ENCODE measurements at places on chromosomes 2 and 18.
A peak's percentile ranks its signal among the peaks of the same experiment; 100 is the strongest.

- peak; percentile 36 for DNase-seq
These were observed 406.1 kb downstream of the LRATD1 start for GRCh38 chr2:15038366-15039364.

GRCh38 chr2:61727746-61728145, 126.1 kb downstream of the FAM161A start:
- no peak for DNase-seq

GRCh38 chr2:124121106-124121505, 96.0 kb downstream of the CNTNAP5 start:
- DNase-seq, result no peak

DNA sequence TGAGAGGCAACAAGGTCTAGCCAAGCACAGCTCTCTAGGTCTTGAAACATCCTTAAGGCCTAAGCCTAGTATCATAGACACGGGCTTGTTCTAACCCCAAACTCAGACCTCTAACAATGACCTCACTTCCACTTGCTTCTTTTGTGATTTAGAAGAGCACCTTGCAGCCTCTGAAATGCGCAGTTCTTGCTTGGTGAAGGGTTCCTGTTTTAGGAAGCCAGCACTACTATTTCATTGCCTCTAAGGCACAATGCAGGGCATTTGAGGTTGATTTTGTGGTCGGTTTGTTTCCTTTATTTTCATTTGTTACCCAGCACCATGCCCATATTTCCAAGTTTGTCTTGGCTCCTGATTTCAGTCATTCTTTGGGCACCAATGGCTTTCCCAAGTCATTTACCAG, 117.0 kb upstream of the CYP1B1 start:
- no peak for DNase-seq

- DNase-seq, result no peak
These were observed 112.7 kb upstream of the RBMS1 start for GRCh38 chr2:160606341-160606740.

GRCh38 chr2:234957834-234958135, 6.0 kb downstream of the SH3BP4 start:
- DNase-seq, result no peak

GRCh38 chr2:190718652-190719526, 70.0 kb downstream of the NAB1 start:
- peak; percentile 82 for DNase-seq

- no peak for DNase-seq
These were observed 97.5 kb upstream of the CD302 start for GRCh38 chr2:159895258-159896065.

GRCh38 chr18:24915547-24915946, 436.4 kb downstream of the ZNF521 start:
- DNase-seq, result no peak

DNA sequence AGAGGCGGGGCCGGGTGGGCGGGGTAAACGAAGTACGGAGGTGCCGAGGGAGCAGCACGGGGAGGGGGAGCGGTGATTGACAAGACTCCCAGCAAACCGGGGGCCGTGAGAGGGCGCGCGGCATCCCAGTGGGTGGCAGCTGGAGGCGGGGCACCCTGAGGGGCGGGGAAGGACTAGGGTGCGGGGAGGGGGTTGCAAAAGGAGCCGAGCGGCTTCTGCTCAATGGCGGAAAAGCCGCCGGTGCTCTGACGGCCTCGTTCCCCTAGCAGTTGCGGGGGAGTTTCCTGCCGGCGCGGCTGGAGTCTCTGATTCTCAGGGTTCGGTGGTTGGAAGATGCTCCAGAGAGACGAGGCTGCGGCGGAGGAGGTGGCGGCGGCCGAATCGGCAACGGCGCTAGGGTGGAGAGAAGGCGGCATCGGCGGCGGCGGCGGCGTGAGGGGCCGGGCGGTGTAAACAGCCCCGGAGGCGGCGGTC, at the start of gene PPM1B:
TSS of gene PPM1B (plus strand) at position 195 of the 474 bp plus-strand sequence. CDS start 32,325 bp downstream, outside the sequence.
- DNase-seq, result peak; percentile 100

DNA sequence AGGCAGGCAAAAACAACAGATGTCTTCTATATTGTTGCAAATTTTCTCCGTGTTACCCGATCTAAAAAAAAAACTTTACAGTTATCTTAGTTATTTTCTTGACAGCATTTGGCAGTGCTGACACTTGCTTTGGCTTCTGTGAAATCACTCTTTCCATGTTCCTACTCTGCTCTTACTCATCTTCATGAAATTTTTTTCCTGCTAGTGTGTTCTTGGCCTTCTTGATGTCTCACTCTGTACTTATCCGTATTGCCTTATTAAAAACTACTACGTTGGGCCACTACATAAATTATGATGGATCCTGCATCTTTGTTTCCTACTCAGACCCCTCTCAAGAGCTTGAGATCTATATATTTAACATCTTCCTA, 134.4 kb downstream of the IKZF2 start:
- no peak for DNase-seq

DNA sequence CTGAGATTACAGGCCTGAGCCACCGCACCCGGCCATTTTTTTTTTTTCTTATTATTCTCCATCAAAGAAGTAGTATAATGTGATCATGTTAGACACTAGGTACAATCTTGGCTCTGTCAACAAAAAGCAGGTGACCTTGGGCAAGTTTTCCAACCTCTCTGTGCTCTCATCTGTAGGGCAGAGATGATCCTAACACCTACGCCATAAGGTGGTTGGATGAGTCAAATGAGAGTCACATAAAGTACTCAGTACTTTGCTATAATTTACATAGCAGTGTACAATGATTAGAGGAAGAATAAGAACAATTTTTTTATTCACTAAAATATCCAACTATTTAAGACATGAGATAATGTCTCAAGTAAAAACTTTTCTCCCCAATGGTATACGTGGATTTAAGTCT, 128.6 kb downstream of the TGIF1 start:
- DNase-seq, result no peak

DNA sequence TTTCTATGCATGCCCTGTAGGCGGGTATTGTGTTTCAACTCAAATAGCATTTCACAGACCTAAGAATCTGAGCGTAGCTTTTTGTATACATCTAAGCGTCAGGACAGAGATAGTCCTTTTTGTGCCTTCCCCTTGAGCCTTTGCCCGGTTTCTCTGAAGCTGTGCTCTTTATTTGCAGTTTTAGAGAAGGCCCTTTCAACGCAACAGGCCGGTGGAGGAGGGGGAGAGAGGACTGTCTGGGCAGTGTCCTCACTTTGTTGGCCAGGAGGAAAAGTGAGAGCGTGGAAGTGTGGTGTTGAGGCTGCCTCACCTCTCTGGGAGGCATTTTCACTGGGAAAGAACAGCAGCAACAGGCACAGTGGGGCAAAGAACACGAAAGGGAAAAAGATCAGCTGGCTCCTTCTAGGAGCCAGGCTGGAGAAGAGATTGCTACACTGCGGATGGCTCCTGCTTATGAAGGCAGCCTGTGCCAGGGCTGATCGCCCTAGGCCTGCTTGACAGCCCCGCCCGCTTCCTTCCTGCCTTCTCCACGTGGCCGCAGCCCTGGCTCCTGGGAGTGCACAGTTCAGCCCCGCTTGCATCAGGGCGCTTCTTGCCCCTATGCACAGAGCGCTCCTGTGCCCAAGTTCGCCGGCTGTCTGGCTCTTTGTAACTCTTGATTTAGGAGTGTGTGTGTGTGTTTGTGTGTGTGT, 195.6 kb upstream of the POU3F3 start:
- peak; percentile 10 for DNase-seq

DNA sequence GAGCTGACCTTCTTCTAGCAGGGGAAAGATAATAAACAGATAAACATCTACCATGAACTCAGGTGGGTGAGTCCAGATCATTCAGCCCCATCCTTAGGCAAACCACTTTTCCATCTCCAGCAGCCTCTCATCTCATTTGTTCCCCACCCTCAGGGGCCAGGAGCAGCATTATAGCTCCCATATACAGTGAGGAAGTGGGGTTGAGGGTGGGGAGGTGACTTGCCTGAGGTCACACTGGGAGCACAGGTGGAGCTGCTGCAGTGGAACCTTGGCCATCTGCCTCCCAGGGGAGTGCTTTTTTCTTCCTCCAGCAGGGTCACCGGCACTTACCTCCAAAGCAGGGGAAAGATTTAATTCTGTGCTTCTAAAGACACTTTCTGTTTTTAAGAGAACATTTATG, 212.5 kb upstream of the SMAD2 start:
- DNase-seq, result no peak

- DNase-seq, result no peak
These were observed 17.9 kb downstream of the EML4 start for GRCh38 chr2:42186945-42187632.

GRCh38 chr2:67311536-67311935, 85.6 kb upstream of the ETAA1 start:
- peak; percentile 28 for DNase-seq

DNA sequence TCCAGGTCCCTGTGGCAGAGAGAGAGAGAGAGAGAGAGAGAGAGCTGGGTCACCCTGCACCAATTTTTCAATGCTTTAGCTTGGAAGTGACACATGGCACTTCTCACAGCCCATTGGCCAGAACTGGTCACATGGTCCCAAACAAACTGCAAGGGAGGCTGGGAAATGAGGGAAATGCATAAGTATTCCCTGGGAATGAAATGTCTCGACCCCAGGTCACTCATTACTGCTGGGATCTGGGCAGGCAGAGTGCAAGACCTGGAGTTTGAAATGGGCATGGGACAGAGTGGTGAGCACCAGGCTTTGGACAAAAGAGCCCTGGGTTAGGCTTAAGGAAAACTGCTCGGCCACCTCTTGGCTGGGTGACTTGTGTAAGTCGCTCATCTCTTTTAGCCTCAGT, 37.0 kb downstream of the SMAD7 start:
- no peak for DNase-seq

- no peak for DNase-seq
These were observed 7.8 kb upstream of the CNDP1 start for GRCh38 chr18:74526488-74526887.

DNA sequence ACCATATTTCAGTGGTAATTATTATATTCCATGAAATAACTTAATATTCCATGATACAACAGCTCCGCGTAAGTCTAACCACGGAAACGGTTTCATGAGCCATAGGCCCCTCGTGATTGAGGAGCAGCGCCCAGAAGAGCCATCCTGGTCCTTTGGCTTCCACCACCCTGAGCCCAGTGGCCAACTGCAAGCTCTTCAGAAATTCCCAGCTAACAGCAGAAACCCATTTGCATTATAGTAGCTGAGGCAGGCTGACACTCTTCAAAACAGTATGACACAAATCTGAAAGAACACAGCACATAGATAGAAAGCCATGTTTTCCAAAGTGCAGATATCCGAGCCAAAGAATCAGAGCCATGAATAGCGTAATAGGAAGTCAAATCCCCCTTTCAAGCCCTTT, 120.9 kb upstream of the NFATC1 start:
- DNase-seq, result no peak

- no peak for DNase-seq
These were observed 316.9 kb upstream of the REV1 start for GRCh38 chr2:99806758-99807157.

DNA sequence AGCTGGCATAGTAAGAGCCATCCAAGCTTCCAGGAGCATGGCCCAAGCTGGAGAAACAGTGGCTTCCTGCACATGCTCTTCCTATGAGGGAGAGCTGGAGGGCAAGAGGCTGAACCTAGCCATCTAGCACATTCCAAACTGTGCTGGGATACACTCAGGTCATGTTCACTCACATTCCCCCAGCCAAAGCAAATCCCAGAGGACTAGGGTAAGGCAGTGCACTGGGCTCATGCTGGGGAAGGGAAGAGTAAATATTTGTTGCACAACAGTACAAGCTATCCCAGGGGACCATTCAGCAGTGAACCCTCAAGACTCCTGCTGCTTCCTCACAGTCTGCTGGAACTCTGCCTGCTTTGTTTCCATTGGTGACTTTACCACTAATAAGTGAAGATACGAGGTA, 20.7 kb upstream of the GYPC start:
- no peak for DNase-seq

DNA sequence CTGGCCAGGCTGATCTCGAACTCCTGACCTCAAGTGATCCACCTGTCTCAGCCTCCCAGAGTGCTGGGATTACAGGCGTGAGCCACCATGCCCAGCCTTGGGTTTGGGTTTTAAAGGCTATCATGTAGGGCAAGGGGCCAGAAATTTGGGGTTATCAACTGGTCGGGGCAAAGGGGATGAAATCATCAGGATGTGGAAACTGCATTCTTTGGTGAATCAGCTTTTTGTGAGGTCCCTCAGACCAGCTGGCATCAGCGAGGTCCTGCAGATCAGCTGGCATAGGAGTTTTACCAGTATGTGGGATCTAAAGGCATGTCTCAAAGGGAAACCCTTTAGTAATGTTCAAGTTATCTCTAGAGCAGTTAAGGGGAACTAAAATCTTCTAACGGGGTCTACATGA, 6.4 kb upstream of the GEMIN6 start:
- no peak for DNase-seq

- DNase-seq, result no peak
These were observed 104.8 kb upstream of the TFPI start for GRCh38 chr2:187658952-187659525.

DNA sequence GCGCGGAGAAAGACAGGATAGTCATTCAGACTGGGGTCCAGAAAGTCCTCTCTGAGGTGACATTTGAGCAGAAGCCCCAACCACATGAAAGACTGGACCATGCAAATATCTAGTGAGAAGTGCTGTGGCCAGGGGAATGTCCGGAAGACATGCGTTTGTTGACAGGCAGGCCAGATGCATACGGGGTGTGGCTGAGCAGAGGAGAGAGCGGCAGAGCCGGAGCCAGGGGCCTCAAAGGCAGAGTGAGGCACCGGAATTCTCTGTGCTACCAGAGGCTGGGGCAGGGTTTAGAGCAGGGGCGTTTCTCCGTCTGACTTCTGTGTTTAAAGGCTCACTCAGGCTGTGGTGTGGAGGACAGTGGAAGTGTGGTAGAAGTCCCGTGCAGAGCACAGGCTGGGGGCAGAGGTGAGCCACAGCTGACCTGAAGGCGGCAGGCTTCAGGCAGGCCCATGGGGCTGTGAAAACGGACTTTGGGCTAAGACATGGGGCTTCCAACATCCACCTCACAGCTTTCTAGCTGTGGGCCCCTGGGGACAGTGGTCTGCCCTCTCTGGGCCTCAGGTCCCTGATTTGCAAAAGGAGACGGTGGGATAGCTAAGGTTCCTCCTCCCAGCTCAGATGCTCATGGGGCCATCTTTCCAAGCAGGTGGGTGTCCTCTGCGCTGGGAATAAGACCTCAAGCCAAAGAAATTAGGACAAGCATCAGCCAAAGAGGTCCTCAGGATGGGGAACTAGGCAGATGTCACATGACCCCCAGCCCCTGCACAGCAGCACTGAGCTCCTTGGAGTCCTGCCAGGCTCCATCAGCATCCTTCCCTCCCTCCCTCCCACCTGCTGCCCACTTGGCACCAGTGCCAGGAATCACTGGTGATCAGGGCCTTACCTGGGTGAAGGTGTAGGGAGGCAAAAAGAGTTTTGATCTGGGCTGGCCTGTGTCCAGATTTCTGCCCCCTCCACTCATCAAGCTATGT, 11.2 kb downstream of the RUFY4 start:
- no peak for DNase-seq

GRCh38 chr2:179455172-179455524, 190.5 kb upstream of the SESTD1 start:
- no peak for DNase-seq

GRCh38 chr18:778194-778927, 33.7 kb downstream of the YES1 start:
- DNase-seq, result no peak

DNA sequence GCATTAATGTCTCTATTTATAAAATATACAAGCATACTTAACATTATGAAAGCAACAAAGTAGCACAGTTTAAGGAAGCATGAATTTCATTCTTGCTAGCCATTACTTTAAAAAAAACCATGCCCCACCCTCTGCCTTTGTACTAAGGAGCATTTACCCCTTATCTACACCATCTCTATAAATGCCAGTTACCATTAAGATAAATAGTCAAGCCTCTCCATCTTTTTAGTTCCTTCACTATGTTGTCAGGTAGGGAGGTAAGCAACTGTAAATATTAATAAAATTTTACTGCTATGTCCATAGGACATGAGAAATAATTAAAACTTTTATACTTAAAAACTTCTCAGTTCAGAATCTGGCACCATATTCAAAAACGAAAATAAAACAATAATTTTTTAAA, 42.1 kb downstream of the ROCK1 start:
- no peak for DNase-seq
